ENCODE measurements at places on chromosomes 5 and 9. TPM values are rescaled to one million over a fixed set of nuclear protein-coding genes. Genes with fewer than 3 reads are reported as not detected.

- DNase-seq: no peak
These were observed 168.9 kb downstream of the CRB2 start for GRCh38 chr9:123524866-123525265.

AGXT2 gene
- not detected for total RNA-seq

DNA sequence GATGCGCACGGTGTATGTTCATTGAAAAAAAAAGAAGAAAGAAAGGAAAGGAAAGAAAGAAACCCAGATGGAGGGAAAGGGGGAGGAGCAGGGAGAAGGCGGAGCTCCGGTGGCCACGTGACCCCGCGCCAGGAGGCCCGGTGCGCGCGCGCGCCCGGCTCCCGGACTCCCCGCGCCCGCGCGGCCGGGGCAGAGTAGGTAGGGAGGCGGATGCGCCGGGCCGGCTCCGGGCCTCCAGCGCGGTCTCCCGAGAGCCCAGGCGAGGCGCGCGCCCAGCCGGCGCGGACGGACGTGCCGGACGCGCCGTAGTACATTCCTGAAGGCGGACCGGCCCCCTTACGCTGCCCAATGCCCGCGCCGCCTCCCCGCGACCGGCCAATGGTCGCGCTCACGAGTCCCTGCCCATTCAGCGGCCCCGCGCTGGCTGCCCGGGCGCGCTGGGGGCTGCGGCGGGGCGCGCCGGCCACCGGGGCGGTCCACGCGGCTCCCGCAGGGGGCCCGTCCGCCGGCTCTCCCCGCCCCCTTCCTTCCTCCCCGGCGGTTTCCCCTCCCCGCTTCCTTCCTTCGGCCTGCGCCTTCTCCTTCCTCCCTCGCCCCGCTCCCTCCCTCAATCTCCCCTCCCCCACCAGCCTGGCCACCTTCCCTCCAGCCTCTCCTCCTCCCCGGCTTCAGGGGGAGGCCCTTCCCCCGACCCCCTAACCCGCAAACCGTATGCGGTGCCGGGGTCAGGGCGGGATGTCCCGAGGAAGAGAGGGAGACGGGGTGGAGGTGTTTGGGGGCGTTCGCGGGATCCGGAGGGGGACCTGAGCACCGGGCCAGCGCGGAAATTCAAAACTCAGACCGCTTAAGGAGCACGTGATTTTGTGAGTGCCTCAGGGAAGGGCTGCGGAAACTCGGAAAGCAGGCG, 5.8 kb downstream of the PTCH1 start:
- DNase-seq: peak; percentile 97

KIF24 gene
- 1.1 TPM for total RNA-seq

SOHLH1 gene
- total RNA-seq: not detected

DNA sequence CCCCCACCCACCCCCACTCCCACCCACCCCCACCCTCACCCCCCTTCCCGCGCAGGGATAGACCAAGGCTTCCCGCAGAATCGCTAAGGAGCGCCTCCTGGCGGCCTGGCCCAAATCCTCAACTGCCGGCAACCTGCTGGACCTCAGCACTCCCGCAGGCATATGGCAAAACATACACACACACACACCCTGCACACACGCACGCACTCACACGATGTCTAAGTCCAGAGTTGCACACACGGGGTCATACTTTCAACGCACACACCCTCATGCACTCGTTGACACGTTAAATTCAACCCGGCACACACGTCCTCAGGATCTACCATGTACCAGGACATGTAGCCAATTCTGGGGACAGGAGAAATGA, 1.7 kb downstream of the CPLX2 start:
- no peak for DNase-seq

DNA sequence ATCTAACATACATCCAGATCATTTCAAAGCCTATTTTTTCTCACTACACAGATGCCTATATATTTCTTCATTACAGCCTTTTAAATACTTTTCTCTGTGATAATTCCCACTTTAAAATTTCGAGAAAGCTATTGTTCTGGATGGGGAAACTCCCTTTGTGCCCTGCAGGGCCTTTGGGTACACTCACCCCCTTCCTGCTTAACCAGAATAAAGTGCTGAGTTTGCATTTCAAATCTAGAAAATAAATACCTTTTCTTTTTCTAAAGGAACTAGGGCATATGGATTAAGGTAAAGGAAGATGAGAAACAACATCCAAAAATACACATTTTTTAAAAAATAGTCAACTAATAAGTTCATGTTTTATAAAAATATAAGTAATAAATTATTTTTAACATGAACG, 323.9 kb downstream of the ADGRV1 start:
- DNase-seq: no peak

DNAI1 gene
- not detected for total RNA-seq

- DNase-seq: peak; percentile 23
These were observed 15.7 kb downstream of the LMBRD2 start for GRCh38 chr5:36135988-36136387.

ZNG1C gene
- 11.4 TPM for total RNA-seq

- DNase-seq: peak; percentile 75
These were observed 4.0 kb upstream of the RANBP3L start for GRCh38 chr5:36305571-36306326.

- peak; percentile 43 for DNase-seq
These were observed 106.2 kb upstream of the SLC24A2 start for GRCh38 chr9:19895006-19895405.

HRH2 gene
- not detected for total RNA-seq

CTXN3 gene
- not detected for total RNA-seq

DNA sequence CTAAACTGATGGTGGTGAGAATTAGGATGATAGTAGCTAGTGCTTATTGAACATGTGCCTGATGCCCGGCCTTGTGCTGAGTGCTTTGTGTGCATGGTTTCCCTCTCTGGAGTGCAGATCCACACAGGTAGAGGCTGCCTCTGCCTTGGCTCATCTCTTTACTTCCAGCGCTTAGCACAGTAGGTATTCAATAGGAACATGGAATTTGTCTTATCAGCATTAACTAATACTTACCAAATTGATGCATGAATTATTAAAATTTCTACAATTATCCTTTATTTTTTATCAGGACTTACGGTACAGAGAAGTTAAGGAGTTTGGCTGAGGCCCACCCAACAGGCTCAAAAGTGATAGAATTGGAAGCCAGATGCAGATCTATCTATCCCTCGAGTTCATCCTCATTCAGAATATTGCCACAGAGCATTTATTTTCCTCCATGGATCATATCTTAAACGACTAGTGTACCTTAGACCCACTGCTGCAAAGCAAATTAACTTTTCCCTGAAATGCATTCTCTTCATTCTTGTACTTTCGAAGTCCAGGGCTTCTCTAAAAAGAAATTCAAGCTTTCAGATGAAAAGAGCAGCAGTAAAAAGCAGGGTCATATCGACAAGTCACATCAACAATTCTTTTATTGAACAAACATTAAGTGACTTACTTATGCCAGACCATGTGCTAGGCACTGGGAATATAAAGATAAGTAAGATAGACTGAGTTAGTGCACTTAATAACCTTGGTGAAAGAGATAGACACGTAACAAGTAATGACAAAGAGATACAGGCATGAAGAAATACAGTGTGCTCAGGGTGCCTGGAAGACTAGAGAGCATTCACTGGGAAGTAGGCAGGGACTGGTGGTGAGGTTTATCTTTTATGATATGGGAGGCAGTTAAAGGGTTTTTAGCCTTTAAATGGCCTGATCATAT, 290.0 kb downstream of the ARRDC3 start:
- no peak for DNase-seq

GRCh38 chr5:134547579-134547978, 22.1 kb downstream of the JADE2 start:
- peak; percentile 94 for DNase-seq

DNA sequence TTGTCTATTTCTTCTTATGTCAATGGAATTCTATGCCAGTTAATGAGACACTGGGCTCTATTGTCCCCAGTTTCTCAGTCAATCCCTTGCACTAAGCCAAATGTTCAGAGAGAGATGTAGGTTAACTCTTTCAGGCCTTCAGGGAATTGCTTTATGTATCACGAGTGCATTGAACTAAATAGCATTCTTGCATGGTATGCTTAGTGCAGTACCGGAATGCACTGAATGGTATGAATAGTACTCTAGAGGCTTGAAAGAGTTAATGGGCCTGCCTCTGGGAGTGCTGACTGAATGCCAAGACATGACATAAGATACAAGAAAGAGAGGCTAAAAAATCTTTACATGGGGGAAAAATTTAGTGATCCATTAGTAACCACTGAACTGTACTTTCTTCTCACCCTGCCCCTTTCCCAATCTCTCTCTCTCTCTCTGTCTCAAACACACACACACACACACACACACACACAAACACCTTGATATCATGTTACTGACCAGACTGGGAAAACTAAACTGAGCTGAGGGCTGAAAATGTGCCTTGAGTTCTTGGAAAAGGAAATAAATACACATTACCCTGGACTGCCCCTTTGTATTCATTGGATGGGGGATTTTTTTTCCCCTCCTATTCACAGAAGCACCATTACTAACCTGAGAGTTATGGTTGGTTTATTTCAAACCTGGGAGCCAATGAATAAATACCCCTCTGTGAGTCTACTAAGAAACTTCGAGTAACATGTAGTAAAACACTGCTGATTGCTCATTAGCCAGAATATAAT, 35.4 kb upstream of the TMC1 start:
- DNase-seq: peak; percentile 16

- DNase-seq: no peak
These were observed 273.6 kb upstream of the RGMB start for GRCh38 chr5:98499892-98500291.

DNA sequence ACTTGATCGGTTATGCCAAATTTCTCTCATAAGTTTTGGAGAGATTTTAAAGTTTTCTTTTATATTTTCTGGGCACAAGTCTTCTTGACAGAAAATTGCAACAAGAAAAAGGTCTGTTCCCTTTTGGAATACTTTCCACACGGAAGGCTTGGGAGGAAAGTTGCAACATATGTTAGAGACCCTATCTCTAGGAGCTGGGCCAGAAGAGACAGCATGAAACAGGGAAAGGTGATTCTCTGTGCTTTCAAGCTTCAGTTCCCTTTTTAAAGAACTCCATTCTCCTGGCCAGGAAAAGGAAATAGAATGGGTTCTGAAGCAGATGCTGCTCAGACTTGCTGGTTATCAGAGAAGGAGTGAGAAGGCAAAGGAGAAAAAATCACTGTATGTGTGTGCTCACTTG, 368.3 kb downstream of the SPATA31D1 start:
- no peak for DNase-seq

- no peak for DNase-seq
These were observed 177.8 kb downstream of the GABBR2 start for GRCh38 chr9:98530806-98531386.

AQP7 gene
- total RNA-seq: not detected
